ENCODE measurements at places on chromosomes 2 and 18. TPM values are rescaled to one million over a fixed set of nuclear protein-coding genes. Genes with fewer than 3 reads are reported as not detected.

The ANKRD30BL gene
- total RNA-seq = not detected

The SCG2 gene
- 12.5 TPM for total RNA-seq

The TNFRSF11A gene
- total RNA-seq = under 0.01 TPM

The GCG gene
- total RNA-seq = not detected

The KCNS3 gene
- 5.5 TPM for total RNA-seq

The FRZB gene
- 0.23 TPM for total RNA-seq

The PKDCC gene
- total RNA-seq = 30.3 TPM

The ABHD1 gene
- total RNA-seq = not detected

All from smooth muscle cell of the umbilical artery (primary cell).